ENCODE measurements at places on chromosomes 1 and 21.
A peak's percentile ranks its signal among the peaks of the same experiment; 100 is the strongest.

DNA sequence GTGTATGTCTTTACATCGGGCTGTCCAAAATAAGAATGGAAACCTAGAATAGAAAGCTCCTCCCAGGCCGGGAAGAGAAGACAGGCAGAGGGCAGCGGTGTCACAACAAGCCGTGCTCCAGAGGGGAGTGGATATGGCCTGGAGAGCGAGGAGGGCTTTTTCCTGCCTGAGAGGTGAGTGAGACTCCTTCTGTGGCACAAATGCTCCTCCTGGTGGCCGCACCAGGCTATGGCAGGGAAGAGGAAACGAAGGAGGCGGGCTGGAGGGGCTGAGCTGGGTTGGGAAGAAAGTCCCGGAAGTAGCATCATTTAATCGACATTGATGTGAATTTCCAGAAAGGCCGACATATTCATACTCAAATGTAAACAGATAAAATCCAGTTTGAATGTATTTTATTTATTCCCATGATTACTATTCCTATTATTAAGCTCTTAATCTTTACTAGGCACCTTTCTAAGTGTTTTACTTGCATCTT, 54.7 kb downstream of the MEF2D start:
- DNase-seq, result peak; percentile 90

DNA sequence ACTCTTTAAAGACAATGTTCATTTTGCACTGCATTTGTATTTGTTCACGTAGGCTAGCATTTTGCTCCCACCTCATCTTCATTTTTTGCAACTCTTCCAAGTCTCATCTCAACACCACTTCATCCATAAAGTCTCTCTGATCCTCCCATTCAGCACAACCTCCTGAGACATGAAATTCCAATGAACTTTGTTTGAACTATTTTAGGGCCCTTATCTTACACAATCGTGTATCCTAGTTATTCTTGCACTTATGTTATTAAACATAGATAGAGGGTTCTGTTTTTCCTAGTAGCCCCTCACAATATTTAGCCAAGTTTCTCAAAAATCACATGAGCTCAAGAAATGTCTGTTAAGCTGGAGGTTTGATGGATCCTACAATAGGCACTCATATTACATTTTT, 500.5 kb upstream of the ADAMTS5 start:
- no peak for DNase-seq

DNA sequence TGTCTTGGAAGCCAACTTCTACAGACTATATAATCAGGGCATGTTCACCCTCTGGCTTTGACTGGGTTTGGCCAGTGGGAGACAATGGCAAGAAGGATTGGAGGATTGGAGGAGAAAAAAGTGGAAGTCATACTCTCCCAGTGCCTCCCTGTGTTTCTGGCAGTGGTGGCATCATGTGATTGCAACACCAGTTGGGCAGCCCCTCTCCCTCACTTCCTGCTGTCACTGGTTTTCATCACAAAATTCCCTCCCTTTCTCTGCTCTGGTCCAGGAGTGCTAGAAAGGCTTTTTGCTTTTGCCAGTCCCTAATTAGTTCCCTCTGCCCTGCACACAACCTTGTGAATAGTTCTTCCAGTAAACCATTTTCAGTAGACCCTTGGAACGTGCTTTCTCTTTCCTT, 3.7 kb upstream of the QSOX1 start:
- DNase-seq, result peak; percentile 47

DNA sequence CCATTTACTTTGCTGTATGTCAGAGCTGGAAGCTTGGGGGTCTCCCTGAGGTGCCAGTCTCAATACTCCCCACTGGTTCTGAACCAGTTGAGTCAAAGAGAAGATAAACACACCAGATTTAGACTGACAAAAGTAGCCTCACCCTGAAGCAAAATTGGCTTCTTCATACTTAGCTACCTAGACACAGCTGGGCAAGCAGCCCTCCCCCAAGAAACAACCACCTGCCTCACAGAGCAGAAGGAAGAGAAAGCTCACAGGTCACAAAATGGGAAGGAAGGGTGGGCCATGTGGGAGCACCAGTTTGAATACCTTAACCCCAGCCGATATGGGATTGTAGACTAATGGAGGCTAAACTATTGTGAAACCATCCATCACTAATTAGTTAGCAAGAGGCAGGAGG, 24.6 kb upstream of the MYSM1 start:
- no peak for DNase-seq

- DNase-seq, result peak; percentile 75
Measured at GRCh38 chr1:40267767-40268187, 9.7 kb downstream of the ZMPSTE24 start.

DNA sequence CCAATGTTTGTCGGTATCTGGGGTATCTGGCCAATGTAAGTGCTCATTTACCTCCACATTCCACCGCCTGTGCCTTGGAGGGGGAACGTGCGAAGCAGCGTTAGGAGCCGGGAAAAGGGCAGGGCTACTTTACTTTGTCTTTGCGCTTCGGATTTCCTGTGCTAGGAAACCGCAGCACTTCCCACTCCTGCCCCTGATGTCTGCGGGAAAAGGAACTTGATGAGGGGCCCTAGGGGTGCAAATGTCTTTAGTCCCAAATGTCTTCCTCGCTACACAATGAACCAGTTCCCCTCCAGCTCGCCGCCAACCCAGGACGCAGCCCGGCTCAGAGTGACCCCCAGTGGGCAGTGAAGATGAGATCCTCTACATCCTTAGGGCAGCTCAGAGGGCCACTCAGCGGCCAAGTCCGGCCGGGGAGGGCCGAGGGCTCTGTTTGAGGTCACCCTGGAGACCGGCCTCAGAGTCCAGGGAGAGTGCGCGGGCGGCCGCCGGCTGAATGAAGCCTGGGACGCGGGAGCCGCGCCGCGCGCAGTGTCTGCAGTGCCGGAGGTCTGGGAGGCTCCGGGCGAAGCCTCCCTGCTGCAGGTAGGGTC, at the start of gene DYNLT5:
Gene DYNLT5, plus strand, starts transcription at position 460 of the 593 bp plus-strand sequence. CDS start 2,200 bp downstream, outside the sequence.
- DNase-seq, result peak; percentile 81

GRCh38 chr1:60637651-60638050, 444.7 kb upstream of the NFIA start:
- no peak for DNase-seq

DNA sequence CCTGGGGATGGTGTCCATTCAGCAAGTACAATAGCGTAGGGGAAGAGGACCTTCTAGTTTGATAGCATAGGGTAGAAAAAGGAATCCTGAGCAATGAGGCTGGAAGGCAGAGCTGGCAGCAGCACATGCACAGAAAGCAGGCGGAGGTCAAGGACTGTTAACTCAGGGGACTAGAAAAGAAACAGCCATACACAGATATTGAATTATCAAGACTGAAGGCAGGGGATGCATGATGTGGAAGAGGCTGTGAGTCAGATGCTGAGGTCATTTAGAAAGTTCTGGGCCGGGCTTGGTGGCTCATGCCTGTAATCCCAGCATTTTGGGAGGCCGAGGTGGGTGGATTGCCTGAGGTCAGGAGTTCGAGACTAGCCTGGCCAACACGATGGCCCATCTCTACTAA, 65.6 kb downstream of the OPTC start:
- peak; percentile 53 for DNase-seq

DNA sequence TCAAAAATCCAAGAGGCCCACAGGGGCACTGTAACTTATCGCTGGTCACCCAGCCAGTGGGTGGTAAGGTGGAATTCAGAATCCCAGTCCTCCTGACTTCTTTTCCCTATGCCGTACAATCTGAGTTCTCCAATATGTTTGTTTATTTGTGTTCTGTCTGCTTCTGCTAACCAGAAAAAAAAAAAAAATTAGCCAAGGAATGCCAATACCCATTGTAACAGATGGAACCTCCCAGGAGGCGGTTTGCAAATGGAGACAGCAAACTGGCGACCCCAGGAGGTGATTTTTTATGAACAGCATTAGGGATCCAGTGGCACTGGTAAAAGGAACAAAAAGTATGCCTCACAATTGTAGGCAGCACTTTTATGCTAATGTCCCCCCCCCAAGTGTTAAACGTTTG, 189.0 kb upstream of the FGGY start:
- DNase-seq, result no peak

DNA sequence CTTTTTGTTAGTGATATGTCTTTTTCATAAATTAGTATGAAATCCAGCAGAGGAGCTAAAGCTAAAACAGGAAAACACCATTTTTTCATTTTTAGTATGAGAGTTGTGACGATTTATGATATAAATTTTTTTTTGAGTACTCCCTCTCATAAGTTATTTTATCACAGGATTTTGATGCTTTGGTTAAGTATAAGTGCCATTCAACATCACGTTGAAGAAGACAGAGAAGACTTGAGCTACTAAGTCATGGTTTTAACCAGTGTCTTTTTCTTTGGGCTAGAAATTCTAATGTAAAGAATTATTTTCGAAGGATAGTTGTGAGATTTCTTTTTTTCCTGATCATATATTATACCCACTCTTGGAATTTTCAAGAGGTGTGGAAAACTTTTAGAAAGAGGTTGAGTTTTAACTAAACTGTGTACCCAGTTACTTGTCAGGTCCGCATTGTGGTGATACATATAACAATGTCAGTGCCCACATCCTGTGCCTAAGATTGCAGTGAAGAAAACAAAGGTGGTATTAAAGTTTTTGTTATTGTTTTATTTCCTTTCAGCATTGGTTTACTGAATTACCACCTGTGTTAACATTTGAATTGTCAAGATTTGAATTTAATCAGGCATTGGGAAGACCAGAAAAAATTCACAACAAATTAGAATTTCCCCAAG, 93.8 kb downstream of the USP25 start:
- no peak for DNase-seq

DNA sequence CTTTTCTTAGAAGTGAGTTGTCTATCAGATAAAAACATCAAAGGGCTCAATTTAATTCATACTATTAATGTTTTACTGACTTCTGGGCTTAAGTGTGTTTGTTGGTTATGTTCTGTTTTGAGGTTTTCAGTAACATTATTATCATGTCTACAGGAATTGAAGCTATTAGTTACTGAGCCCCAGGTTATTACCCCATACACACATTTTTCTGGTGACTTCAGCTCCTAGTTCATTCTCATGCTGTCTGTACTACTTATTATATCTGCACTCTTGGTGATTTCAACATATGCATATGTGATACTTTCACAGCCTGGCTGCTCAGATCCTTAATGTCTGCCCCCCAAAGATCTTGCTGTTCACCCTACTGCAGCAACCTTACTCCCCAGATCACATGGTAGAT, 27.0 kb upstream of the SGIP1 start:
- no peak for DNase-seq

DNA sequence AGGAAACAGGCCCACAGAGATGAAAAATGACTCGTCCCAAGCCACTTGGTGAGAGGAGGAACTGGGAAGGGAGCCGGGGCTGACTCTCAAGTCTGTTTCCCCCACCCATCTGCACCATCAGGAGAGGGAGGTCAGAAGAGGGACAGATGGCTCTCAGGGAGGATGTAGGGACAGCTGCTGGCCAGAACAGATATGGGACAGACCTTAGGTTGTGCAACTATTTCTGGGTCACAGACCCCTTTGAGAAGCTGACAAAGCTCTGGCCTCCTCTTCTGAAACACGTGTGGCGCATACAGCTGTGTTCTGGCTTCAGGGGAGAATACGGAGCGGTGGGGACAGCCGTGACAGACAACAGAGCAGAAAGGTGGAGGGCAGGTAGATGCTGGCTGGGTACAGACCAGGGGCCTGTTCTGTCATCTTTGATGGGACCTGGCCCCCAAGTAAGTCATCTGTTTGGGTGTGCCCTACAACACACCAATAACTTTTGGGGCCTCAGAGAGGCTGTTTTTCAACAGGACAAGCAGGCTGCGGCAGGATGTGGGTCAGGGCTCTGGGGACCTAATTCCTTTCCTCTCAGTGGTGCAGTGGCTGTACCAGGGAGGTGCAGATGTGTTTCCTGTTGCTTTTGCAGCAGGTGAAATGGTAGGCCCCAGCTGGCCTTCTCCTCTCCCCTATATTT, 7.3 kb downstream of the SH3BGRL3 start:
- peak; percentile 28 for DNase-seq

DNA sequence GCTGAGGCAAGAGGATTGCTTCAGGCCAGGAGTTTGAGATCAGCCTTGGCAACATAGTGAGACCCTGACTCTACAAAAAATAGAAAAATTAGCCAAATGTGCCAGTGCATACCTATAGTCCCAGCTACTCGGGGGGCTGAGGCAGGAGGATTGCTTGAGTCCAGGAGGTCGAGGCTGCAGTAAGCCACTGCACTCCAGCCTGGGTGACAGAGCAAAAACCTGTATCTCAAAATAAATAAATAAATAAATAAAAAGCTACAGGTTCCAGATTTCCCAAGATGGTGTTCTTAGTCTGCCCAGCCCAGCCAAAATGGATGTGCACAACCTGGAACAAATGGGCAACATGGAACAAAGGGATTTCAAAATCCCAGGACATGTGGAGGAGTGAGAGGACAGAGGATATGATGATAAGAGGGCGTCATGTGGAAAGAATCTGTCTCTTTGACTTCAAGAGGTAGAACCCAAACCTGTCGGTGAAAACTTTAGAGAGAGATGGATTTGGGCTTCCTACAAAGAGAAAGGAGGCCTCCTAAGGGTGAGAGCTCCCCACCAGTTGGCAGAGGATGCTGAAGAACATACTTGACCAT, 3.2 kb downstream of the EDARADD start:
- no peak for DNase-seq

DNA sequence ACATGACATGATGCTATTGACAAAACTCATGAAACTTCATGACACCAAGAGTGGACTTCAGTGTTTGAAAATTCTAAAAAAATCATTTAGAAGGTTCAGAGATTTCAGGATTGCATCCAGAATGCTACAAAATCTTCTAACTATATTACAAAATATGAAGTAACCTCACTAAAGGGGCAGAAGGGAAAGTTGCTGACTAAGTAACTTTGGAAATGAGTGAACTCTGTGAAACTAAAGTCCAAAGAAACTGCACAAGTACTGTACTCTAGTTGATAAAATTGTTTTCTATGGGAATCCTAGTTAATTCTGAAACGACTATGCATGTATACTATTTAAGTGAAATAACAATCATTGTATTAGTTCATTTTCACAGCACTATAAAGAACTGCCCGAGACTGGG, 184.4 kb downstream of the LYPLAL1 start:
- no peak for DNase-seq

DNA sequence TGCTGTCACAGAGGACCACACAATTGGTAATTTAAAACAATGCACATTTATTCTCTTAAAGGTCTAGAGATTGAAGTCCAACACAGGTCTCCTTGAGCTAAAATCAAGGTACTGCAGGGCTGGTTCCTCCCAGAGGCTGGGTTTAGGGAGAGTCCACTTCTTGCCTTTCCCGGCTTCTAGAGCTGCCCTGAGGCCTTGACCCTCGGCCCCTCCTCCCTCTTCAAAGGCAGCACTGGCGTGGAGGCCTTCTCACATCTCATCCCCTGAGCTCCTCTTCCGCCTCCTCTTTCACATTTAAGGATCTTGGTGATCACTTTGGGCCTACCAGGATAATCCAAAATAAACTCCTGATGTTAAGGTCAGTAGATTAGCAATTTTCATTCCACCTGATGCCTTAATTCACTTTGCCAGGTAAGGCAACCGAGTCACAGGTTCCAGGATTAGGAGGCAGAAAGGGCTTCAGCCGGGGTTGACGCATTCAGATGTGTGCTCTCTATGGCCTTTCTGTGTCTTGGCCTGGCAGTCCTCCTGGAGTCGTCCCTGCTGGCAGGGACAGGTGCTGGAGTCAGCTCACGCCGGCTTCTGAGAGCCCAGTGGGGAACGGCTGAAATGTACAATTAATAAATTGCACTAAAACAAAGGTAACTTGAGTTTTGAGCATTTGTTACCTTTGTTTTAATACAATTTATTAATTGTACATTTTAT, 61.2 kb upstream of the ABCG1 start:
- no peak for DNase-seq

Data from GM03348 (cell line).